Activated CD8-positive, alpha-beta memory T cell treated with anti-CD3 and anti-CD28 coated beads for 4 hours (primary cell): ENCODE measurements at places on chromosomes 4 and X.

- DNase-seq: no peak
These were observed 144.8 kb downstream of the BCOR start for GRCh38 chrX:39952989-39953388.

- DNase-seq: no peak
These were observed 3.2 kb downstream of the KLHL2 start for GRCh38 chr4:165210566-165210965.

GRCh38 chr4:163762741-163763140 lies 268.3 kb downstream of the TMA16 start:
- no peak for DNase-seq

DNA sequence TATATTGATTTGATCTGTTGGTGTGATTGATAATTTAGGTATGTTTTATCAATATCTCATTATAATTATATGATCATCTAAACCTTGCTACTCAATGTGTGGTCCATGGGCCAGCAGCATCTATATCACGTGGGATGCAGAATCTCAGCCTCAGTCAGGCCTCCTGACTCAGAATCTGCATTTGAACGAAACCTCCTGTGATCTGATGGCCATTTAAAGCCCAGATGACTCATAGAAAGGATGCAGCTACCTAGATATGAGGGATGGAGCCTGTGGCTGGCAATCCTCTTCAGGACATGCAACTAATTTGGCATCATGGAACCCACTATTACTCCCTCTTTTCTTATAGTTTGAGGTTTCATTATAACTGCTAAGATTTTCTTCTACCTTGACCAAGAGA lies 11.3 kb upstream of the CHRNA9 start:
- no peak for DNase-seq

DNA sequence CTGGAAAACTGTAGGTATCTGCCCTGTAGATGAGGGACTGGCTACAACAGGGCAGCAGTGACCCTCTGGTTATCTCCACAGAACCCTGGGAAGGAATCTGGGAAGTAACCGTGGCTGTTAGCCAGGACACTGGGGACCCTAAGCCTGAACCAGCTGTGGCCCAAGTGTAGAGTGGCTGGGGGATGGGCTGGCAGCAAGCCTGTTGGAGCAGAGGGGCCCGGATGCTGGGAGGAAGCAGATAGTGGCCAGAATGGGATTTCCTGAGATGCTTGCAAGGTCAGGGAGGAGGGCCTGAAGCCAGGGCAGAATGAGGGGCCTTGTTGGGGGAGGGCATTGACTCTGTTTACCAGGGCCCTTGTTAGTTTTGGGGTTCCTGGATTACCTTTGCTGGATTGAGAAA lies 161.0 kb upstream of the EOLA2 start:
- DNase-seq: no peak

- no peak for DNase-seq
These were observed 27.3 kb upstream of the NEIL3 start for GRCh38 chr4:177282284-177282835.

- DNase-seq: no peak
These were observed 10.7 kb upstream of the EPGN start for GRCh38 chr4:74297539-74297938.

DNA sequence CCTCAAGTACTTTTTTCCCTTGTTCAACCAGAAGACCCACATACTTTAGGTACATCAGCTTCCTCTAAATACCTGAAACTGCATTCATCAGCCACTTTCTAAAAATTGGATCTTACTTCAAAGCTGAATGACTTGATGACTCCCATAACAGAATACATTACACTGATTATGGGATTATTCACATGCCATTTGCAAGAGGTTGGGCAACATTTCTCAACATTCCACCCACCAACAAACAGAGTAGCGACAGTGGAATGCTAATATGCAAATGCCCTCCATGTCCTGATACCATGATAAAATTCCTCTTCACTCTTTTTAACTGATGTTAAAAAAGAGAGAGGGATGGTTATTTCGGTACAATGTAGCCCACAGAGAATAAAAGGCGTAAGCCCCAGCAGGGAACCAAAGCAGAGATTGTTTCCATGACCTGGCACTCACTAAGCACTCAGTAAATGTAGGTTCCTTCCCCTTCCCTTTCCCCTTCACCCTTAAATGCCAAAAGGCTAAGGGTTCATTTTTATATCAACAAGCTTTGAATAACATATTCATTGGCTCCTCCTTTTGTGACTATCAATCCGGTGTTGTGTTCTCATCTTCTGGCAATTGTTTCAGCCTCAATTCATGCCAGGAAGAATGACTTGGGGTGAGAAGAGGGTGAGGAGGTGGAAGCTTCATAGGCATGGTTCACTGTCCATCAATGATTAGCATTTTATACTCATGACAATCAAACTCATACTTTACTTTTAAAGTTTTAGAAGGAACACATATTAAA lies 317.2 kb downstream of the DHX15 start:
- DNase-seq: no peak

DNA sequence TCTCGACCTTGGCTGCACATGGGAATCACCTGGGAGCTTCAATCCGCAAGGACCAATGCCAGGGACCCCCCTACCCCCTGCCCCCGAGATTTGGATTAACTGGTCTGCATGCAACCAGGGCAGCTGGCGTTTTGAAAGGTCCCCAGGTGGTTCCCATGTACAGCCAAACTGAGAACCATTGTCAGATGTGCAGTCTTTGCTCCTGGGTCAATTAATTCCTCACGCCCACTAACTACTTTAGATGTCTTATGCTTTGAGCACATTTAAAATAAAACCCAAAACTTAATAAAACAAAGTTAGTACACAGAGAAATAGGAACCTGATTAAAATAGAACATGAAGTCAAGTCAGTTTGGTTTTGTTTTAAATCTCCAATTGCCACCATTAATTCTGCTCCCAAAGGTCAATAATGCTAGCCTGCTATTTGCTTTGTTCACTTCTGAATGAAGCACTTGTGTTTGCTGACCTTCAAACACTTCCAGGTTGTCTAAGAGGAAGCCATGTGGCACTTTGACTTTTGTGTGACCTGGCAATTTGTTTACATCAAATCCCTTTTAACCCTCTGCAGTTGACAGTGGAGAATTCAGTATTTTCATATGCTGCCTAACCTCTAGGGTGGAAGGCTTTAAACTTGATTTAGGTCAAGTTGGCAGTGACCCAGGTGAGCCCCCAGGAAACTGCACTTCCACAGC lies 27.2 kb upstream of the TMSB4X start:
- no peak for DNase-seq

DNA sequence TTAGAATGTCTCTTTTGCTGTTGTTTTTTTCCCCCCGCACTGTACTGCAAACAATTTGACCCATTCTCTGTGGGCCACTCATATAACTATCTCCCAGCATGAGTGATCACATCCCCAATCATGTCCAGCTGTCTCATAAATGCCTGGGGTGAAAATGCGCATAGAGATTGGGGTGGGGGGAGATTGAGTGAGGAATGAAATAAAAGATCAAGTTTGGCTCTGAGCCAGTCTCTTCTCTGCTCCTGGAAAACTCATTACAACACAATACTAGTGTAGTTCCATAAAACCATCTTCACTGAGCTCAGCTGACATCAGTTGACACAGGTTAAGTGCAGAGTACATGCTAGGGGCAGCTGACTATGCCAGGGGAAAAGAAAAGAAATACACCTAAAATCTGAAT lies 96.9 kb downstream of the EGF start:
- DNase-seq: no peak

- no peak for DNase-seq
These were observed 90.3 kb upstream of the TEX13D start for GRCh38 chrX:124242131-124242530.

GRCh38 chr4:85933291-85933640 lies 426.6 kb downstream of the MAPK10 start:
- no peak for DNase-seq

GRCh38 chrX:109934434-109934833 lies 68.5 kb upstream of the TMEM164 start:
- DNase-seq: no peak

GRCh38 chr4:185566972-185567371 lies 31.7 kb upstream of the PDLIM3 start:
- DNase-seq: no peak

DNA sequence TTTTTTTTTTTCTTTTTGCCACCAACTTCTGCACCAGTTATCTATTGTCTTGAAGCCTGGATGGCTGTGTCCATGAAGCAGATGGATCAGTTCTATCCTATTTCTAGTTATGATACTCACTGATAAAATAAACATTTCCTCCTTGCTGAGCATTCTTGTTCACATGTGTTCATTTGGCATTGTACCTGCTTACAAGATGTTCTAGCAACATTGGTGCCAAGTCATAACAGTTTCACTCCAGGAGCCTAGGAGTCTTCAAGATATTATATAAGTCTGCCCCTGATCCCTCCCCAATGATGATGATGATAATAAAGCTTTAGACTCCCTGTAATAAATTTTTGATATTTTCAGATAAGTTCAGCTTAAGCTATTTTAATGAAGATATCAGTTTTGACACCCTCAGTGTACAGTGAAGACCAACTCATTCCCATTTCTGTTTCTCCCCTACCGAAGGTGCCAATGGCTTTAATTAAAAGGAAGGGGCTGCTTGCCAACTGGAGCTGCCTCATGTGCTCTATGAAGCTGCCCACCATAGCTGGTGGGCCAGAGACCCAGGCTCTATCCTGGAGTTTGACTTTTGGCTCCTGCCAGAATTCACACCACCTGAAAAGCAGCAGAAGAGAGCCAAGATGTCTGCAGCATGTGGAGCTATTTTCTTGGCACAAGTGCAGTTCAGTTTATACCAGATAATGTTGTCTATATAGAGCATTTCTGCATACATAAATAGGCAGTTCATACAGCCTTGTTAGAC lies 265.4 kb upstream of the TET2 start:
- DNase-seq: no peak
